Hepatic stellate cell (primary cell): ENCODE measurements at places on chromosomes 16 and 17.

GRCh38 chr17:74442670-74443515, 11.0 kb downstream of the GPRC5C start:
- no peak for DNase-seq

DNA sequence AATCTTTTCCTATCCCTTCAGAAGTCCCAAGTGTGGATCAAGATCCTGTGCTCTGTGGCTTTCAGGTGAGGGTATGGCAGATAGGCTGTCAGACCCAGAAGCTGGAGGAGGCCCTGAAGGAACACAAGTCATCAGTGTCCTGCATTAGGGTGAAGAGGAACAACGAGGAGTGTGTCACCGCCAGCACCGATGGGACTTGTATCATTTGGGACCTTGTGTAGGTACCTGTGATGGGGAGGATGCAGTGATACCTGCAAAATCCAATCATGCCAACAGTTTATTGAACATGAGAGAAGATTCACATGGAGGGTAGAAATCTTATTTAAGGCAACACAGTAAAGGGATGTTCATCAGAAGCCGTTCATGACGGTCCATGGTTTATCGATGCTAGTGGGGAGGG, 10.0 kb upstream of the USP43 start:
- no peak for DNase-seq

GRCh38 chr17:66855204-66855603, 20.3 kb downstream of the CACNG5 start:
- DNase-seq = no peak

DNA sequence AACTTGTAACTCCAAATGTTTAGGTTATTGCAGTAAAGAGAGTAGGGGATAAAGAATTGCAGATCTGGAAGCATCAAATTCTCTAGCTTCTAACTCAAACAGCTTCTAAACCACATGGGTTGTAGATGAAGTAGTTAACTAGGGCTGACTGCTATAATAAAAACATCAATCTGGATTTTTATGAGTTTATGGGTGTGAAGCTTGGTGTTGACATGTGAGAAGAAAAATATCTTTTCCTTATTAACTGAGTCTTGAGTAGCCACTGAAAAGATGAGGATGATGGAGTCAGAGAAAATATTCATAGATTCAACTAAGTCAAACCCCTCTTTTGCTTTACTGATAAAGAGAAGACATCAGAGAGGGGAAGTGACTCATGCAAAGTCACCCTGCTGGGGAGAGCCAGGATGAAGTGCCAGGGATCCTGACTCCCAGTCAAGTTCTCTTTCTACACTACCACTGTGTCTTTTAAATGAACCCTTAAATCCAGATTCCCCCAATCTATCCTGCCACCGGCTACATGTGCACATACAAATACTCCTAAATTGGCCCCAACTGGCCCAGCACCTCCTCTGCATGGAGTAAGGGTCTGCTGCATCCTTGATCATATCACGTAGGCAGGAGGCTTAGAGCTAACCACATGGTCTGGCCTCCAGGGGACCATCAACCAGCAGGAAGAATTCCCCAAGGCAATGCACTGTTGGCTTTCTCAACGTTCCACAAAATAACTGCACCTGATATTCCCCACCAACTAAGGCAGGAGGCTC, 264.0 kb upstream of the CCL2 start:
- no peak for DNase-seq

DNA sequence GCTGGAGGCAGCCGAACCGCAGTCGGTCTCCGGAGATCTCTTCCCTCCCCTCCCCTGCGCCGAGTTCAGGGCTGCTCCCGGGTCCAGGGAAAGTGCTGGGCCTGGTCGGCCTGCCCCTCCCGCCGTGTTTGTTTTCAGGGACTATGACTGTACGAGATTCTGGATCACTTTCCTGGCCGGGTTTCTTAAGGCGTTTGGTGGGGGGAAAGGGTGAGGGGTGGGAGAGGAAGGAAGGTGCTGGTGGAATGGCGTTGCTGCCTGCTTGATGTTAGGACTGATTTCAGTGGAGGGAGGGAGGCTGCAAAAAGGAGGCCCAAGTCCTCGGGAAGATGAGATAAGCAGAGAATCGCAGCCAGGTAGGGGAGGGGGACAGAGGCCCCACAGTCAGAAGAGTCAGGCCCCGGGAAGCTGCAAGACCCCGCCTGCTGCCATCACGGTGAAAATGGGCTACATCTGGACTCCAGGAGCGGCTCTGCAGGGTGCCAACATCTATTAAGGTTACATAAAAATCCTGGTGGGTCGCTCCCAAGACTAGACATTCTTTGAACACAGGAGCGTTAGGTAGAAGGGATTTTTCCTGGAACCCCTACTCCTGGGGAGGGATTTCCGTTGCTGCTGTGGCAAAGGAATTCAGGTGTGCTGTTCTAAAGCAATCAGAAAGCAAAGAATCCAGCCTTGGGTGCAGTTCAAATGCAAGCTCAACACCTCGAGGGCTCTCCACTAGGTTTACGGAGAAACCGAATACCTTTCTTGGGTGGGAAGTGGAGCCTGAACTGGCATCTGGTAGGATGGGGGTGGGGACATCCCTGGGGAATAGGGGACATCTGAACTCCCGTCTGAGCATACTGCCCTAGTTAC, 1.2 kb downstream of the ARHGAP44 start:
- DNase-seq = no peak

- DNase-seq = no peak
These were observed 26.1 kb downstream of the RCVRN start for GRCh38 chr17:9878786-9879525.

GRCh38 chr16:55301385-55302008, 22.5 kb upstream of the IRX6 start:
- no peak for DNase-seq

- no peak for DNase-seq
These were observed 64.0 kb downstream of the NT5M start for GRCh38 chr17:17366941-17367875.

DNA sequence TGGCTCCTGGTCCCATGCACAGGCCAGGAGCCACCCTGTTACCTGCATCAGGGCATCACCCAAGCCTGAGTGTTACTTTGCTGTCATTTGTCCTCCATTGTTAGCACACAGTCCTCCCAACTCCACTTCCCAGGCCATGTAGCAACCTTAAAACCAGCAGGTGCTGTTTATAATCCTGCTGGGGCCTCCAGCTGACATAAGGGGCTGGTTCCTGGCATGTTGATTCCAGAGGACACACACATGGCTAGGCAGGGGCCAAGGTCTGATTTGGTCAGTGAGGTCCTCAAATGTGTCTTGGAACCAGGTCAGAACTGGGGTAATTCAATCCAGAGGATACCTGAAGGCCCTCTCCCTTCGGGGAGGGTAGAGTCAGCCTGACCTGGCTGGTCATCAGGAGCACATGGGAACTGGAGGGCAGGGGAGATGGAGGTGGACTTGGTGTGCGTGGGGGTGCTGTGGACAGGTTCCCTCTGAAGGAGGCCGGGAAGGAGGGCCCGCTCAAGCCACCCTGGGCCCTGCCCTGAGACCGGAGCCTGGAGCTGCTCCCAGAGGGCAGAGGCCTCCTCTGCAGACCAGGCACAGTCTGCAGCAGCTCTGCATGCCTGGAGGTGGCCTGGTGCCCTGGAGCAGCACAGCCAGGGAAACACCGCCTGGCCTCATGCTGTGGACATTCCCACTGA, 6.6 kb downstream of the ADORA2B start:
- no peak for DNase-seq

GRCh38 chr16:2177101-2177500, 19.3 kb downstream of the CASKIN1 start:
- DNase-seq = no peak

- no peak for DNase-seq
These were observed 134.5 kb downstream of the MRTFB start for GRCh38 chr16:14205666-14206065.

GRCh38 chr17:16466407-16466806, 25.6 kb downstream of the LRRC75A start:
- DNase-seq = no peak

GRCh38 chr16:74999609-75000480, 1.0 kb downstream of the ZNRF1 start:
- peak; percentile 55 for DNase-seq

DNA sequence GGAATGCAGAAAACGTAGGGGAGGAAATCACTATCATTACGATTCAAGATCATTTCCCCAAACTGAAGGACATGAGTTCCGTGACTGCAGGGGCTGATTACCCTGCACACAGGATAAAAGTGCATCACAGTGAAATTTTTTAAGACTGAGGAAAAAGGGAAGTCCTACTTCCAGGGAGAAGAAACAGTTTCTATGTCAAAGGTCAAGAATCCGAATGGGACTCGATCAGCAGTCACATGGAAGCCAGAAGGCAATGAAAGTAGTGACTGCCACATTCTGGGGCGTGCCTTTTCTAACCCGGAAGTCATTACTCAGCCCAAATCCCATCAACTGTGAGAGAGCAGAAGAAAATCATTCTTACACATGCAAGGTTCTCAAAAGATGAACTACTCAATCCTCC, 12.1 kb downstream of the ZZEF1 start:
- DNase-seq = peak; percentile 72

DNA sequence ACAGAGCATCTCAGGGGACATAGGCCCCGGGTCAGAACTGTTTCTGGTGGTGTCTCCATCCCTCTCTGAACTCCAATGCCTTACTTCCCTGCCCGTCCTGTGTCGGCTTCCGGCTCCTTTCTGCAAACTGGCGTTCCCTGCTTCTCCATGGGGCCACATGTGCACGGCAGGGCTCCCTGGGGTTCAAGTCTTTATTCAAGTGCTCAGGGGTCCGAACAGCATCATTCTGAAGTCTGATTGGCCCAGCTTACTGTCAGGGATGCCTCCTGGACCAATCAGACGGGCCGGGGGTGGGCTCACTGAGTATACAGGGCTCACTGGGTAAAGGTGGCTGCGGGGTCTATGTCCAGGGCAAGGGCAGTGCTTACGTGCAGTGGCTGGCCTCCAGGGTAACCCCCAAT, 17.1 kb downstream of the C16orf82 start:
- DNase-seq = peak; percentile 37

- DNase-seq = no peak
These were observed 21.3 kb upstream of the HOXB13 start for GRCh38 chr17:48749621-48750553.

DNA sequence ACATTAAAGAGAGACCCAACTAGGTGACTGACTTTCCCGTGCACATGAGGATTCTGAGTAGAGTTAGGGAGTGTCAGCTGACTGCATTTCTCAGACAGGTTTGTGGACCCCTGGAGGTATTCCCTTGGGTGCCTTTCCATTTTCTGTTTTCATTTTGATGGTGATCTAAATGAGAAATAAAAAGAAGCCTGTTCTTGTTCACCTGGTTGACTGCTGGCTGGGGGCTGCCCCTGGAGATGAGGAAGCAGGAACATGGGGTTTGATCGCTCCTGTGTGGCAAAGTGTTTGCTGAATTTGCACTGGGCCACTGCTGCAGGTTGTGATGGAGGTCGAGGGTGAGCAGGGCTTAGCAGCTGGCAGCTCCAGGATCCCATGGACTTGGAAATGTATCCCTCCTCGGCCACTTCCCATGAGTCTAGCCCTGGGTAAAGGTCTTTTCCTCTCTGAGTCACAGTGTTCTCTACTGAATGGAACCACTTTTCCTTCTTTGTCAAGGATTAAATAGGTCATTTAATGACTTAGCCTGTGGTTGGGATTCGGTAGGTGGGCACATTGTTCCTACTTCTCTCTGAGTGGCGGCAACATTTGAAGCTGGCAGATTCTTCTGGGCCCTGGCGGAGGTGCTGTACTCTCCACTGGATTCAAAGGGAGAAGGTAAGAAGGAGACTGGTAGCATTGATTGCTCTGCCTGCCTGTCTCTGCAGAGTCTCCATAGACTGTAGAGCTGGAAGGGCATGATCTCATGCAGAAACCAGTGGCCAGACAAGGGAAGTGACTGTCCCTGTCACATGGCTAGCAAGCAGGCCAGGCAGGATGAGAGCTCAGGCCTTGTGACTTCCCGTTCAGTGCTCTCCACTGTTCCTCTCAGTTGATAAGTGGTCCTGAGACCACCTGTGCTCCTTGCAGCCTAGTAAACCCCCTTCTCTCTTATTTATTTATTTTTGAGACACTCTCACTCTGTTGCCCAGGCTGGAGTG, 17.9 kb downstream of the SNX29 start:
- DNase-seq = no peak

DNA sequence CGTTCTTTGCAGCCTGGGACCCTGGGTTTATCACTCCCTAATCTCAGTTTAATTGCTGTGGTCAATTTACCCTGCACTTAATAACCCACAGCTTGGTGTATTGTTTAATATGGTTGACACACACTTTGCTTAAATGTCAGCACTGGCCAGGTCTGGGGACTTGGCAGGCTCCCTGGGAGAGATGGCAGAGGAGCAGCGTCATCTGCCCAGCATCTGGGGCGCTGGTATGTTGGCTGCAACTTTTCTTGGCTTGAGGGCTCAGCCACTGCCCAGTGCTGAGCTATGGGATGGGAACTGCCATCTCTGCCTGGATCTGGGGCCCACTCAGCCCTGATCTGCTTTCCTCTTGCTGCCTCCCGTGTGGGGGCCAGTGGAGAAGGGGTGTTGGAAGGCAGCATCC, 115.7 kb upstream of the IRX3 start:
- no peak for DNase-seq

- no peak for DNase-seq
These were observed 6.2 kb upstream of the WFIKKN1 start for GRCh38 chr16:624526-625070.

DNA sequence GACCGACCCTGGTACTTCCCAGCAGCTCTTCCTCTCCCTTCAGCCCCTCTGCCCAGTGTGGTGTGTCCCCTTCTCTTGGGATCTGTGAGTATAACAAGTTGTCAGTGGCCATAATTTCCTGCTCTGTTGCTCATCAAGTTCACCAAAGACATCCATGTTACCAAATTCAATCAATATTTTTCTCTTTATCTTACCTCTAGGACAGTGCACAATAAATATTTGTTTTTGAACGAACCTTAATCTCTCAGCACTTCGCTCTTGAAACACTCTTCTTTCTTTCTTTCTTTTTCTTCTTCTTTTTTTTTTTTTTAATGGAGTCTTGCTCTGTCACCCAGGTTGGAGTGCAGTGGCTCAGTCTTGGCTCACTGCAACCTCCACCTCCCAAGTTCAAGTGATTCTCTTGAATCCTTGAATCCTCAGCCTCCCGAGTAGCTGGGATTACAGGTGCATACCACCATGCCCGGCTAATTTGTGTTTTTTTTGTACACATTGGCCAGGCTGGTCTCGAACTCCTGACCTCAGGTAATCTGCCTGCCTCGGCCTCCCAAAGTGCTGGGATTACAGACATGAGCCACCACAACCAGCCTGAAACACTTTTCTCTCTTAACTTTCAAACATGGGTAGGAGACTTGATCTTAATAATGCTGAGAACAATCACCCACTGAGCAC, 2.7 kb upstream of the UMOD start:
- DNase-seq = no peak

DNA sequence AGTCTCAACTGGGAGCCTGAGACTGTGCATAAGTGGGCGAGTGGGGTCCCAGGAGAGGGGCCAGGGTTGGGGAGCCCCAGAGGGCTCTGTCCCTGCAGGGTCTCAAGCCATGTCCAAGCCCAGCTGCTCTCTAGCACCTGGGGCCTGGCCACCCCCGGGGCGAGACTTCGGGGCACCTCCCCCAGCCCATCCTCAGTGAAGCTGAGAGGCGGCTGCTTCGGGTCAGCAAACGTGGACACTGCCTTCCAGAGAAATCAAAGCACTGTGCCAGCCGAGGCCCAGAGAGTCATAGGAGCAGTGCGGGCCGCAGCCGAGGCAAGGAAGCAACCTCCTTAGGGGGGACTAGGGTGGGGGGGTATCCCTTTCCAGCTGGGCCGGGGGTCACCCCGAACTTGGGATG, 77.5 kb downstream of the ENGASE start:
- no peak for DNase-seq

- no peak for DNase-seq
These were observed 21.8 kb downstream of the NUDT7 start for GRCh38 chr16:77744141-77744540.
